Sigmoid colon (tissue), 7 donors: ENCODE measurements at places on chromosomes 6 and 20.

GRCh38 chr6:94735270-94735669, 842.1 kb upstream of the MANEA start:
- no peak for DNase-seq

DNA sequence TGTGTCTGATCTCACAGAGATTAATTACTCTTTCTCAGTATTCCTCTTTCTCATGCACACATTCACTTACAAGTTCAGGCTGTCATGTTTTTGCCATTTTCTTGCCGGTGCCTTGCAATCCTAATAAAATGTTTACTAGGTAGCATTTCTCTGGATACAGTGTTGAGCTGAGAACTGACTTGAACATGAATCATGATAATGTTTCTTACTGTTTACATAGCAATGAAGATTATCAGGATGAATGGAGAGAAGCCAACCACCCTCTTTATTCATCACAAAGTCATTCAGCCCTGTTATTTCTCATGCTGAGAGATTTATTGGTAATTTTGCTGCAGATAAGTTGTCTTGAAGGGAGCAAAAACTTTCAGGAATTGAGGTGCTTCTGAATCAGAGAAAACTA, 185.5 kb upstream of the ECI2 start:
- no peak for DNase-seq

- DNase-seq = peak; percentile 20
These were observed 128.8 kb downstream of the CDH26 start for GRCh38 chr20:60086821-60087562.

- no peak for DNase-seq
These were observed 444.2 kb downstream of the CDH26 start for GRCh38 chr20:60402189-60403058.

- DNase-seq = no peak
These were observed 3.9 kb downstream of the CNKSR3 start for GRCh38 chr6:154506582-154506981.

DNA sequence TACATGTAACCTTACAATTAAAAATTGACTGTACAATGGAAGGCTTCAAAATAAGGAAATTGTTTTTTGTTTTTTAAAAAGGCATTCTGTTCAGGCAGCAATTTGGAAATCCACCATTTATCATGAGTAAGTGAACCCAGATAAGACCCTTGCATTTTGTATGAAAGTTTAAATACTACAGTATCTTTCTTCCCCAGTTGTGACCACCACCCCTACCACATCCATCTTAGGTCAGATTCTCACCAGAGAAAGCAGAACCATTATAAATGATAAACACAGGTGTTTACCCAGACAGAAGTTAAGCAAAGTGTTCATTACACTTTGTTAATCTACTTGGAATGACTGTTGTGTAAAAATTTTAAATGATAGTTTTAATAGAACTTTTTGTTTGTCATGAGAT, 20.2 kb downstream of the SENP6 start:
- DNase-seq = no peak

GRCh38 chr6:165649166-165650137, 13.6 kb downstream of the PDE10A start:
- DNase-seq = no peak

DNA sequence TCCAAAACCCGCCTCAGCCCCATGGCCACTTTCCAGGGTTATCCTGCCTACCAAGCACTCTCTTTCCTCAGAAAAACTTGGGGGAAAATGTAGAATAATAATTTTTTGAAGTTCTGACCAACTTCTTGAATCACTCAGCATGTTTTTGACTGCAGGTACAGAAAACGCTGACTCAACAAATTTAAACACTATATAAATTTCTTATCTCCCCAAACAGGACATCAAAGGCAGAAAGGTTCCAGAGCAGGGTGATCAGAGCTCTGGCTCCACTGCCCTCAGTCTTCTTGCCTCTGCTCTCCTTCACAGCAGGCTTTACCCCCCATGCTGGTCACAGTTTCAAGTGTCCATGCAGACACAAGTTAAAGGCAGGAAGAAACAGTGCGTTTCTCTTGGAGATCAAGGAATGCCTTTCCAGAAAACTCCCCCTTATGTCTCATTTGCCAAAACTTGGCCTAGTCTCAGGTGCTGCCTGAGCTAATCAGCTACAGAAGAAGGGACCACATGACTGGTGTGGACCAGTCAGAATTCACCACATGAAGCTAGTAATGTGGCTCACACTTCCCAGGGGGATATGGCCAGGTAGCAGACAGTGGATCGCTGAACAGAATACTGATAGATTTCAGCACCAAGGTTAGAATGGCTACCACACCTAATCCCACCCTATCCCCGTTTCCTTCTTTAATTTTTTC, 24.4 kb upstream of the SLC17A3 start:
- no peak for DNase-seq

DNA sequence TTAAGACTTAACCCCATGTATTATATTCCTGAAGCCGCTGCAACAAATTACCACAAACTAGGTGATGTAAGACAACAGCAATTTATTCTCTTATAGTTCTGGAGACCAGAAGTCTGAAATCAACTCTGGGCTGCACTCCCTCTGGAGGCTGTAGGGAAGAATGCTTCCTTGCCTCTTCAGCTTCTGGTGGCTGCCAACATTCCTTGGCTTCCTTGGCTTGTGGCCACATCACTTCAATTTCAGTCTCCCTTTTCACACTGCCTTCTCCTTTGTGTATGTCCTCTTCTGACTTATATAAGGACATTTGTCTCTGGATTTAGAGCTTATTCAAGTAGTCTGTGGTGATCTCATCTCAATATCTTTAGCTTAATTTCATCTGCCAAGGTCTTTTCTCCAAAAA, 141.6 kb downstream of the DHX35 start:
- no peak for DNase-seq

- peak; percentile 89 for DNase-seq
These were observed 11.5 kb upstream of the CDKN1A start for GRCh38 chr6:36666826-36667591.

DNA sequence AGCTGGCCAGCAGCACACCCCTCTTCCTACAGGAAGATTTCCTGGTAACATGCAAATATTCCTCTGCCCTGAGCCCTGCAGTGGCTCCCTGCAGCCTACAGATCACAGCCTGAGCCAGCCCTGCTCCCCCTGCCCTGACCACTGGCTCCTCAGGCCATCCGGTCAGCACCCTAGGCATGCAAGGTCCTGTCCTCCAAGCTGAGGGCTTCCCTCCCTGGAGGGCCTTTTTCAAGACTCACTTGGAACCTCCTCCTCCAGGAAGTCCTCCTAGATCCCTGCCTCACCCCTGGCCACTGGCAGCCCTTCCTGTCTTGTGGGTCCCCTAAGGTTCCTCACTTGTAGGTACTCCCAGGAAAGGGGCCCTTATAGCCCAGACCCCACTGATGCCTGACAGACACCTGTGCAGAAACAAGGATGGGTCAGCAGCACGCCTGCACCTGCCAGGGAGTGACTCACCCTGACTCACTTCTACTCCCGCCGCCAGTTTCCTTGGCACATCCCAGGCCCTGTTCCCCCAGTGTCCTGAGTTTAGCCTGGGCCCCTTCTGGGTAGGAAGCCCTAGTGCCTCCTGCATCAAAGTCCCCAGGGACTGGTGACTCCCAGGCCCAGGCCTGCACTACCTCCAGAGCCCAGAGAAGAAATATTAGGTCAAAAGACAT, 3.2 kb downstream of the SLC4A11 start:
- DNase-seq = no peak

GRCh38 chr6:11779329-11780096, 910 bp upstream of the ADTRP start:
- no peak for DNase-seq

GRCh38 chr20:12965212-12965869, 43.4 kb upstream of the SPTLC3 start:
- no peak for DNase-seq

DNA sequence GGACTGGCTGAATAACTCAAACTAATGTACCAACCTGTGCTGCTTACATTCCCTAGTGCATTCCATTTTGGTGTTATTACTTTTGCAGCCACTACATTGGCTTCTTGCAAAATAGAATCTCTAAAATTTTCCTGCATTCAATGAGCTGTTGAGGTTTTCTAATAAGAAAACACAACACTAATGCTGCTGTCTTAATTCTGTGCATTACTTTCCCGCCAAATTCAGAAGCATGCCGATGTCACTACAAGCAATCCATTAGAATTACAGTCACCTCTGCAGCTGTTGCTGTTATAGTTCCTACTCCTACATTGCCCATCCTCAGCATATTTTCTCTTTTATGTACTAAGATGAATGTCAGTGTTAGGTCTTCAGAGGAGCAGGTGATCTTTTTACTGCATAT, 359.5 kb downstream of the HACE1 start:
- DNase-seq = no peak

- no peak for DNase-seq
These were observed 65.1 kb downstream of the REV3L start for GRCh38 chr6:111417946-111418345.

DNA sequence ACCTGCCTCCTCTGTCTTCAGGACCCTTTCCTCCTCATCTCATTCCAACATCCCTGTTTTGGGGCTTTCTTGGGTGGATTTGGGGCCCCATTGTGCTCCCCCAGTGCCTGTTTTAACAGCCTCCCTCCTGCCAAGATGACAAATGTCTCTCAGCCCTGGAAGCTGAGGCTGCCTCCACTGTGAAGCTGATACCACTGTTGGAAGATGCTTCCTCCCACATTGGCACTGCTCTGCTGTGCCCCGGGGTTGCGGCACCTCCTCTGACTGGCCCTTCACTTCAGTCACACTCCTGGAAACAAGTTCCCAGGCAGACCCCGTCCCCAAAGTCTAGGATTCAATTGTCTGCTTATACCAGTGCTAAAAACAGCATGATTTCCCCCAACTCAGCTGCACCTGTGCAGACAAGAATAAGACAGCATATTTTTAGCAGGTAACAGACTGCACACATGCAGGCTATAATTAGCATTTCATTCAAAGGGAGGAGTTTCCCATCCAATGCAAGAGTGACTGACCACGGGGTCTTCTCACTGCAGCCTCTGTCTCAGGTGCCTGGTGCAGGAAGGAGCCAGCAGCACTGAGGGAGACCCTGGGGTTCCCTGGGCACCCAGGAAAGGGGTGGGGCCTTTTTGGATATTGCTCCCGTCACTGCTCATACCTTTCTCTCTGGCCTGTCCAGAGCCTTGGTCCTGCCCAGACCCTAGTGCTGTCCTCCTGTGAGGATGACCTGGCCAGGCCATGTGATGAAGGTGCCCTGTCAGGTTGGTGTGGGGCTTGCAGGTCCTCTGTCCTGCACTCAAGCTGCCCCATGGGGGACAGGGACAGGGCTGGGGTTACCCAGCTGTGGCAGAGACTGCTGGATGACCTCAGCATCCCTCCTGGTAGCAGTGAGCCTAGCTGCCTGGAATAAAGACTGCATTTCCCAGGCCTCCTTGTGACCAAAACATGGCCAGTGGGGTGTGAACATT, 31.5 kb upstream of the SULF2 start:
- DNase-seq = peak; percentile 42
